ENCODE measurements at places on chromosomes 1 and 21.

GRCh38 chr21:45805321-45805720 lies 161.8 kb downstream of the PCBP3 start:
- no peak for DNase-seq

- no peak for DNase-seq
Measured at GRCh38 chr1:184210031-184210430, 158.5 kb downstream of the TSEN15 start.

GRCh38 chr1:23122023-23122748 lies 46.5 kb downstream of the LUZP1 start:
- DNase-seq: no peak

- no peak for DNase-seq
Measured at GRCh38 chr1:241447031-241447644, 72.4 kb downstream of the FH start.

GRCh38 chr1:80083892-80084291 lies 1077.4 kb upstream of the ADGRL4 start:
- DNase-seq: no peak

- no peak for DNase-seq
Measured at GRCh38 chr1:167648978-167649744, 19.1 kb downstream of the RCSD1 start.

DNA sequence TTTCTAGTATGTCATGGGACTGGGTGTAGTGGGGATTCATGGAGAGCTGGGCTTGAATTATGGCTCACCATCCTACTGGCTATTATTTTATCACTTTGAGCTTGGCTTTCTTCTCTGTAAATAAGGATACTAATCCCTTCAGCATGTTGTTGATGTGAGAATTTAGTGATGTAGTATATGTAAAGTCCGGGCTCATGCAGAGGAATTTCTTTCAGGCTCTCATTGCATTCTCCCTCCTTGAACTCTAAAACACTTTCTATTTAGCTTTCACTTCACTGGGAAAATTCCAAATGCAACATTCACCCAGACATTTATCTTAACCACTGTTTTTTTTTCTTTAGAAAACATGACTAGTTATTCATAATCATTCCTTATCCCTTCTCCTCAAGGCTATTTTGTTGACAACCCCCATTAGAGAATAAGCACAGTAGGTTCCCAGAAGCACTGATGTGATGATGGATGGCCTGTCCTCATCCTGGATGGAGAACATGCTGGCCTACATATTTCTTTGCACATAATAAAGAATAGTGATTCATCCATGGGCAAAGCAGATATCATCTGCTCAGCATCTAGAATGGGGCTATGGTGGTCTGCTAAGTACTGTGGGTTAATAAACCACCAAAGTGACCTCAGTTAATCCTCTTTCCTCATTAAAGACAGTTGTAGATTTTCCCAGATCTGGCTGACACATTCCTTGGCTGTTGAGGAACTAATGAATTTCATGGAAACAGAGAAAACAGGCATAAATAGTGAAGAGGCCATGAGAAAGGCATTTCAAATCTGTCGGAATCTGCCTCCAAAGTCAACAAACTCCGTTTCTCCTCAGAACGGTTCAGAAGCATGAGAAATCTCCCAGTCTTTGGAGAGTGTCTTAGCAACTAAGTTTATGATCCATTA lies 68.0 kb upstream of the CYP2J2 start:
- no peak for DNase-seq

DNA sequence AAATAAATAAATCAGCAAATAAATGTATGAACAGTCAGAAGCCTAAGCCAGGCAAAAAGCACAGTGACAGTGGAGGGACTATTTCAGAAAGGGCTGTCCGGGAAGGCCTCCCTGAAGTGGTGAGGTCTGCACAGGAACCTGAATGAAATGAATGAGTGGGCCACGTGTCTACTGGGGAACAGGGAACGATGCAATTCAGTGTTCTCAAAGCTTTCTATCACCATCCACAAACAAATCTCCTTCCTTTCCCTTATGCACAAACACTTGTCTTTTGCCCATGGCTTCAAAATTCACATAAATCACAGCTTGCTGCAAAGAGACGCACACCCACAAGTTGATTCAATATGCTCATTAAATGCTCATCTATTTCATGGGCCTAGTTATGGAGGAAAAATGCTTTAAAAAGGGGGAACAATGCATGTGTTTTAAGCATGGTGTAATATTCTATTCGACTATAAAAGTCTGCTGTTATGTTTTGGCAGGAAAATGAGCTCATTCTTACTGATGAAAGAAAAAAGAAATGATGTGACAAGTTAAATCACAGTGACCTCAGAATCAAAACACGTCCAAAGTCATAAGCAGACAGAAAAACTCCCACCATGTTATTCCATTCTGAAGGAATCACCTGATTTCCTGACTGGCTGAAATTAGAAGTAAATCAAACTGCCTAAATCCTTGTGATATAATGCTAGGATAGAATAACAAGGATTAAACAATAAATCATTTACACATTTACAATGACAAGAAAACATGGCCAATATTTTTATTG lies 21.6 kb downstream of the URB1 start:
- DNase-seq: no peak

DNA sequence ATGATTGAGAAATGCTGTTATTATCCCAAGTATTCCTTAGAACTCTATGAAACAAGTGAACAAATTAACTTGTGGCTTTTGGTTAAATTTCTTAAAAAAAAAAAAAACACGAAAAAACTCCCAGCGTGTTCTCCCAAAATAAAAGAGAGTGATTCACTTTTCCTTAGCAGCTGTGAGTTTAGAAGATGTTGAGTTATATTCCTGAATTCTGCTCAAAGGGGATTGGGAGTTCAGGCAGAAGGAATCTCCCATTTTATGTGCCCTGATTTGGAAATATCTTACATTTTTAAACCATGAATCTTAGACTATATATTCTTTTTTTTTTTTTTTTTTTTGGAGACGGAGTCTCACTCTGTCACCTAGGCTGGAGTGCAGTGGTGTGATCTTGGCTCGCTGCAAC lies 34.3 kb downstream of the SMG7 start:
- no peak for DNase-seq

DNA sequence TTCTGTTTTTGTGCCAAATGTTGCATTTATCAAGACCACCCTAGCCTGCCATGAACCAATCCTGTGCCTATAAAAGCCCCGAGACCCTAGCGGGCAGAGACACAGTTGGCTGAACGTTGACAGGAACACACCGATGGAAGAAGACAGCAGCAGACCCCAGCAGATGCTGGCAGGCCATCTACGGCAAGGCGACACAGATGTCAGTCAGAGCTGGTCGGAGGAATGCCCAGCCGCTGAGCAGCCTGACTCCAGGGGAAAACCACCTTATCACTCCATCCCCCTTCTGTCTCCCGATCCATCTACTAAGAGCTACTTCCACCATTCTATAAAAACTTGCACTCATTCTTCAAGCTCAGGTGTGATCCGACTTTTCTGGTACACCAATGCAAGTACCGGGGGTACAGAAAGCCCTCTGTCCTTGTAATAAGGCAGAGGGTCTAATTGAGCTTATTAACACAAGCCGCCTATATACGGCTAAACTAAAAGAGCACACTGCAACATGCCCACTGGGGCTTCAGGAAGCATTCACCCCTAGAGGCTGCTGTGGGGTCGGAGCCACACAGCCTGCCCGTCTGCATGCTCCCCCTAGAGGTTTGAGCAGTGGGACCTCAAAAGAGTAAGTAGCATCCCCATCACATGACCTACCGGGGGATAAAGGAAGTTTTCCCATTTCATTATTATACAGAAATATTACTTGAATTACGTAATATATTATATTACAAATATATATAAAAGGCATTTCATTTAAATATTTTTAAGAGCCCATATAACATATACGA lies 1156.3 kb upstream of the B3GALT2 start:
- DNase-seq: no peak

- DNase-seq: no peak
Measured at GRCh38 chr21:37623689-37624088, 257.1 kb downstream of the DYRK1A start.

DNA sequence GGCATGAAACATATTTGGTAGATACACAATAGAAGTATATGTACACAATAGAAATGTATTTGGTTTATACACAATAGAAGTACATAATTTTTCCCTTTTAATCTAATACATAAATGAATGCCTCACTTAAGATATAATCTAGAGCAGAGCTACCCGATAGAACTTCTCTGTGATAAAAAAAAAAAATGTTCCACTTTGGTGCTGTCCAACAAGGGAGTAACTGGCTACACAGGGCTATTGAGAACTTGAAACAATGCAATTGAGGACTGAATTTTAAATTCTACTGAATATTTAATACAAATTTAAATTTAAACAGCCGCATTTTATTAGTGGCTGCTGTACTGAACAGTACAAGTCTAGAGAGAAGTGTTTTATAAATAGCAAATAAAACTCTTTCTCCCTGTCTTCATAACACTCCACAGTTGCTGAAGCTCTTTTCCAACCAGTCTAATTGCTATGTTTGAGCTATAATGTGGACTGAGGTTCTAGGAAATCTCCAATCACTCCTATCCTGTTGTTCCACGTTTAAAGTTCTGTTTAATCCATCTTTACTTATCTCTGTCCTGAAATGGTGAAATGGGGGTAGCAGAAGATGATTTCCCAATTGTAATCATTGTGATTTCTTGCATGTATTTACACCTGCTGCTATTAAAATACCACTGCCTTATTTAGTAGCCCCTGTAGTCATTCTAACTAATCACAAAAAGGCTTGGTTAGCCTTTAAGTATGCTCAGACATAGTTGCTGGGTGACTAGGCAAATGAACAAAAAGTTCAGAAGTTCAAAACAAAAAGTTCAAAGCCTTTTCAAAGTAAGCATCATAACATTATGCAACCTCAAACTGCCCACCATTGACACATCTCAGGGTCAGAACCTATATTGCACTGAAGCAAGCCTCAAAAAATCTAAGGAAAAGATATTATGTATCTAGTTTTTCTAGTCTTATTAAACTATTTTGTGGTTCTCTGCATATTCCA lies 192.3 kb upstream of the C1orf87 start:
- no peak for DNase-seq

DNA sequence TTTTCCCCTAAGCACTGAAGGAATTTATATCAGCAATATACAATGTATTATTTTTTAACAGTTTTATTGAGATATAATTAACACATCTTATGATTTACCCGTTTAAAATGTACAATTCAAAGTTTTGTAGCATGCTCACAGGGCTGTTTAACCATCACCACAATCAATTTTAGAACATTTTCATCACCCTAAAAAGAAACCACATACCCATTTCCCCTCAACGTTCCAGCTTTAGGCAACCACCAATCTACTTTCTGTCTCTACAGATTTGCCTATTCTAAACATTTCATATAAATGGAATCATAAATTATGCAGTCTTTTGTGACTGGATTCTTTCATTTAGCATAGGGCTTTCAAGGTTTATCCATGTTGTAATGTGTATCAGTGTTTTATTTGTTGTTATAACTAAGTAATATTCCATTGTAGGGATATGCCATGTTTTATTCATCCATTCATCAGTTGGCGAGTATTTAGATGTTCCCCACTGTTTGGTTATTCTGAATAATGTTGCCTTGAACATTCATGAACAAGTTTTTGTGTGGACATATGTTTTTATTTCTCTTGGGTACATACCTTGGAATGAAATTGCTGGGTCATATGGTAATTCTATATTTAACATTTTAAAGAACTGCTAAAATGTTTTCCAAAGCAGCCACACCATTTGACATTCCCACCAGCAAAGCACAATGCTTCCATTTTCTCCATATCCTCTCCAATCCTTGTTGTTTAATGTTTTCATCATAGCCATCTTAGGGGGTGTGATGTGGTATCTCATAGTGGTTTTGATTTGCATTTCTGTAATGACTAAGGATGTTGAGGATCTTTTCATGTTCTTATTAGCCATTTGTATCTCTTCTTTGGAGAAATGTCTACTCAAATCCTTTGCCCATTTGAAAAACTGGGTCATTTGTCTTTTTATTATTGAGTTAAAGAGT lies 188.5 kb downstream of the TM2D1 start:
- no peak for DNase-seq

DNA sequence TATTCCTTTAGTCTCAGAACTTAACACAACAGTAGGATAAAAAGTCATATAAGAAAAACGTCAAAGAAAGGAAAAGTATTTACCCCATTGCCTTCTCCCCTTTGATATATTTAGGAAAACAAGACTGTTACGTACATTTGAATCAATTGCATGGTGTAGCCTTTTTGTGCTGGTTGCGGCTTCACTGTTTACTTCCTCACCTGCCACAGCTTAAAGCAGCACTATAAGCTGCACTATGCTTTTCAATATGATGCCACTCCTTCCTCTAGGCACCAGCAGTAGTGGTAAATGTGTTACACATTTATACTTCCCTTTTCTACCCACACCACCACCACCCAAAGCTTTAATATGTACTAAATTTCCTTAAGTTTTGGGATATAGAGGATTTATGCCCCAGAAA lies 111.1 kb downstream of the ATP1B1 start:
- no peak for DNase-seq

DNA sequence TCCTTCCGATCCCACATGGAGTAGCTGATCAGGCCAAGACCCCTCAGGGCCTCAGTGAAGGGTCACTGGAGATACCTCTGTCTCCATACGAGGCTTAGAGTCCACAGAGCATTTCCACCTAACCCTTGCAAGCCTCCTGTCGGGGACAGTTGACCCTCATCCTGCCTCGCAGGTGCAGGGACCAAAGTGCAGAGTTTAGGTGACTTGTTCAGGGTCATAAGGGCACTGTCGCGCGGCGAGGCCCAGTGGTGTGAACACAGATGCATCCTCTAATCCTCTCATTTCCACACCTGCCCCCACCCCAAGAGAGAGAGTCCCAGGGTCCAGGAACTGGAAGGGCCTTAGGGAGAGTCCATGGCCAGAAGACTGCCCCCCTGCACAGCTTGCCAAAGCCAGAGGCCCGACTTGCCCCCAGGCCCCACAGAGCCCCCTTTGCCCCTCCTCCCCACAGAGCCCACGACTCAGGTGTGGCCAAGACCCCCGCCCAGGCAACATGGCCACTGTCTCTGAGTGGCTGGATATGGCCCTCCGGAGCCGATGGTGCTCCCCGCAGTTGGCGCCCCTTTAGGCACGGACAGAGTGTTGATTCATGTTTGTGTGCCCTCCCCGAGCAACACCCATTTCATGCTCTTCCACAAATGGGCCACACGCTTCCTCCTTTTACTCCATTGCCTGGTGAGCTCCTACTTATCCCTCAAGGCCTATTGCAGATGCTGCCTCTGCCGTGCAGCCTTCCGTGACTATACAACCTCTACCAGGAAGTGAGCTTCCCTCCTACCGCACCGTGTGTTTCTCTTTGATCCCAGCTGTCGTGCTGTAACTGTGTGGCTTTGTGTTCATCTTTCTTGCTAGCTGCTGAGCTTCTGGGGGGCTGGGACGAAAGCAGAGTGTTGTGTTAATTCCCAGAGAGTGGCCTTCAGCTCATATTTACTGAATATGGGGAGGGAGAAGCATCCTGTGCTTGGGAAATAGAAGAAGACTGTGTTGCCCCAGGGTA lies 1.7 kb downstream of the TRPM2 start:
- DNase-seq: no peak

GRCh38 chr1:181064011-181064623 lies 24.4 kb upstream of the IER5 start:
- no peak for DNase-seq

- DNase-seq: no peak
Measured at GRCh38 chr1:2493218-2493617, 17.1 kb downstream of the PLCH2 start.

Measured in cortex of kidney (tissue), 1 donor.